Cerebellar nuclear complex (tissue), 1 donor: ENCODE measurements at places on chromosomes 13 and 19.

DNA sequence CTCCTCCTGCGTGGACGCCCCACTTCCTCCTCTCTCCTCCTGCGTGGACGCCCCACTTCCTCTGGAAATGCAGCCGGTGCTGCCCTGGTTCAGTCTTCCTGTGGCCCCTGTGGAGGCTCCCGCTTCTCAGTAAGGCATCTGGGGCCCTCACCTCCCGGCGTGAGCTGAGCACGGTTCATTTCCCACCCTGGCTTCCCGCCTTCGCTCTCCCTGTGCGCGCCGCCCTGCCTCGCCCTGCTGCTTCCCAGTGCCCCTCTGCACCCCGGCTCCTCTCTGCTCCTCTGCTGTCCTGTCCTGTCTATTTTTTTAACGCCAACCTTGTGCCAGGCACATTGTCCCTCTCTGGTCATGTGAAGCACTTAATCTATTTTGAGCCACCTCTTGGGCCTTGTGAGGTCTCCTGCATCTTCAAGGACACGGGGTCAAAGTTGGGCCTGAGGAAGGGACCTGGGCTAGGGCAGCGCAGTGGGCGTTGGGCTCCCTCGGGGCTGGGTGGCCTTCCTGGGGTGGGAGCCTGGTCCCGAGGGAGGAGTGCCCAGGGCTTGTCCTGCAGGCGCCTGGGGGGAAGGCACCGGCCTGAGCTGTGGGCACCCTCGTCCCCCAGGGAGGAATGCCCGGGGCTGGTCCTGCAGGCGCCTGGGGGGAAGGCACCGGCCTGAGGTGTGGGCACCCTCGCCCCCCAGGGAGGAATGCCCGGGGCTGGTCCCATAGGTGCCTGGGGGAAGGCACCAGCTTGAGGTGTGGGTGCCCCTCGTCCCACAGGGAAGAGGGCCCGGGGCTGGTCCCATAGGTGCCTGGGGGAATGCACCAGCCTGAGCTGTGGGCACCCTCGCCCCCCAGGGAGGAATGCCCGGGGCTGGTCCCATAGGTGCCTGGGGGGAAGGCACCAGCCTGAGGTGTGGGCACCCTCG is 13.0 kb downstream of the HCN2 start:
- no peak for DNase-seq

GRCh38 chr13:108257248-108257647 is 12.3 kb upstream of the TNFSF13B start:
- no peak for DNase-seq

DNA sequence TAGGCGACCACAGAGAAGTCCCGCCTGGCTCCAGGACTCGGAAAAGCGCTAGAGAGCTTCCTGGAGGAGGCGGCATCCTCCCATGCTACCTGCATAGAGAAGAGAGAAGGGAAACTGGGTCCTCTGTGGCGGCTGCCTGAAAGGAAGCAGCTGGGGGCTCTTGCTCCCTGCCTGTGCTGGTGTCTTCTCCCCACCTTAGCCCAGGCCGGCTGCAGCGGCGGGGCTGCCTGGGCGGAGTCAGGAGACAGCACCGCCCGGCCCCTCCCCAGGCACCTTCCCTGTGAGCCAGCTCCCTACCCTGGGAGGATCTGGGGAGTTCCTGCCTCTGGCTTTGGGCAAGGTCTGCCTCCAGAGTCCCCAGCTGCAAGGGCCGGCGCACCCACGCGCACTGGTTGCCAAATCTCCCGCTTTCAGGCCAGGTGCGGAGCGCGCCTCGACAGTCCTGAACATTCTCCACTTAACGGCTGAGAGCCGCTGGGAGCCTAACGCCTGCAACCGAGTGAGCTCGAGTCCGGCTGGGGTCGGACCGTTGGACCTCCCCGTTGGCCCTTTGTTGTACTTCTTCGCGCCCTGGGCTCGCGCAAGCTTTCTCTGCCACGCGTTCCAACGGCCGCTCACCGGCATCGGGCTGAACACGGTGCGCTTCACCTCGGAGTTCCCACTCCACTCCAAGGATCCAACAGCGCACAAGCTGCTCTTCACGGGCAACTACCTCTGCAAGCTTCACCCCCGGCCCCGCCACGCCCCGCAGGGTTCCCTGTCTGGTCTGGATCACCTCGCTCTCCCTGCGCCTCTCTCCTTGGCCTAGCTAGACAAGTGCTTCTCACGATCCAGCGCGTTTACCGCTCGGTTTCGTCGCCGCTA is 21.8 kb upstream of the ZNF30 start:
- no peak for DNase-seq

DNA sequence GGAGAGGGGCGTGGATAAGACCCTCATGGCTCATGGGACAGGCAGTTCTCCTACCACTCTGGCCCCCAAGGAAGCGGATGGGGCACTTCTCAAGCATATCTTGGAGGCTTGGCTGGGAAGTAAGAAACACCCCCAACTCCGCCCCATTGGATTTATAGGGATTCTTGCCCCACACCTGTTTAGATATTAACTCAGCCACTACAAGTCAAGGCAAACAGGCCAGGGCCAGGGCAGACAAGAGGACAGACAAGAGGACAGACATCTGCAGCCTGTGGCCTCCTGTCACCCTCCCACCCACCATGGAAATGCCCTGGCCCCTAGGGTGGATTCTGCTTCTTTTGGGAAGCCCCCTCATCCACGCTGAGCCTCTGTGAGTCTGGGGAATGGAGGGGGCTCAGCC is 24.1 kb downstream of the RDH8 start:
- DNase-seq: no peak

- DNase-seq: peak; percentile 73
These were observed 27.8 kb downstream of the NFIX start for GRCh38 chr19:13022859-13023636.

GRCh38 chr13:67230404-67231288 is 510 bp upstream of the PCDH9 start:
- DNase-seq: peak; percentile 96

- DNase-seq: no peak
These were observed 35.1 kb downstream of the RNF6 start for GRCh38 chr13:26186995-26187394.

DNA sequence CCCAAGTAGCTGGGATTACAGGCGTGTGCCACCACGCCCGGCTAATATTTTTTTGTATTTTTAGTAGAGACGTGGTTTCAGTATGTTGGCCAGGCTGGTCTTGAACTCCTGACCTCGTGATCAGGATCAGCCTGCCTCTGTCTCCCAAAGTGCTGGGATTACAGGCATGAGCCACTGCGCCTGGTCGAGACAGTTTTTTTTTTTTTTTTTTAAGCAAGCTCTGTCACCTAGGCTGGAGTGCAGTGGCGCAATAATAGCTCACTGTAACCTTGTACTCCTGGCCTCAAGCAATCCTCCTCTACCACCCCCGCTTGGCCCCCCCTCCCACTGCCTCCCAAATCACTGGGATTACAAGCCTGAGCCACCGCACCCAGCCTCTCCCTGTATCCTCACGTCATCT is 6.4 kb upstream of the MAP2K7 start:
- no peak for DNase-seq

GRCh38 chr13:29689548-29689947 is 94.1 kb upstream of the SLC7A1 start:
- no peak for DNase-seq

DNA sequence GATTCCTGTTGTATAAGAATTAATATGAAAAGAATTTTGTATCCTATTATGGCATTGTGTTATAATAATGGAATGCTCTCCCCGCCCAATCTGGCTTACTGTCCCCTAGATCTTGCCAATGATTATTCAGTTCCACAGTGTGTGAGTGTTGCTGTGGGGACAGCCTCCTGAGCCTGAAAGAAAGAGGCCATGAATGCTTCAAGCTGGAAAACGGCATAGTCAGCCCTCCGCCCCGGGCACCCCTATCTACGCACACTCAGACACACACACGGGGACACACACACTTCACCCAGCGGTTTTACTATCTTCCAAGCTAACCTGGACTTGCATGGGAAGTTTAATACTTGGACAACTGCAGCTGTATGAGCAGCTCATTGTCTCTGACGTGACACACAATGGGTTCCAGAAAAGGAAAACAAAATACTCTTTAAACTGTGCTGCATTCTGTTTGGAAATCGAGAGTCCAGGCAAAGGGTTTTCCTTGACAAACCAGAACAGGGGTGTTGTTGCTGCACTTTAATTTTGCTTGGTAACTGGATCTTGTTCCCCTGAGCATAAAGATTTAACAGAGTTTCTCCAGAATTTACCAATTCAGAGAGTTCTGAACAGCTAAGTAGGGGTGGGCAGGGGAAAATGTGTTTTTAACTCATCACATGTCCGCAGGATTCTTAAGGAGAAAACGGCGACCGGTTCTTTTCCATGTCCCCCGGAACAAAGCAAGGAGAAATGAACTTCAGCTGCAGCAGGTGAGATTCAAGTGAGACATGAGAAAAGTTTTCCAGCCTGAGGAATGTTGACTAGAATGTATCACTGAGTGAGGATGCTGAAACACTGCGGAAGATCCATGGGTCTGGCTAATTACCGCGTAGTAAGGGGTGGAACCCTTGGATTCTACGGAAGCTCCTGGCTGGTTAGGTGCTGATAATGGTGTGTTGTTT is 472.9 kb downstream of the FOXO1 start:
- no peak for DNase-seq

DNA sequence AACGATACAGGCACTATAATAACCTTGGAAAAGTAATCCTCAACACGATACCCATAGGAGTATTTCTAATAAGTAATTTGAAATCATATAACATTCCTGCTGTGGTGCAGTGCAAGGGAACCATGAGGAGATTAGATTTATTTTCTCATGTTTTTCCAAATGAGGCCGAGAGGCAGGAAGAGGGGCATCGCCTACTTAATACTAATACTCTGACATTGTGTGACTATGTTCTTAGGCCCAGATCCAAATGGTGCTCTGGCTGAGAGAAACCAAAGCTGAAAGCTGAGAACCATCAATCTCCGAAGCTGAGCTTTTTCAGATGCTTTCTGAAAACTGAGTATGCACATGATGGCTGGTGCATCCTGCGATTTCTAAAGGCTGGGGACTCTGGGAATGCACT is 248.0 kb upstream of the MAB21L1 start:
- DNase-seq: no peak

GRCh38 chr13:78161266-78161665 is 242.6 kb upstream of the EDNRB start:
- DNase-seq: no peak

GRCh38 chr19:50750010-50750409 is 20.3 kb upstream of the GPR32 start:
- no peak for DNase-seq

GRCh38 chr19:2555422-2556220 is 79.7 kb downstream of the GADD45B start:
- no peak for DNase-seq

DNA sequence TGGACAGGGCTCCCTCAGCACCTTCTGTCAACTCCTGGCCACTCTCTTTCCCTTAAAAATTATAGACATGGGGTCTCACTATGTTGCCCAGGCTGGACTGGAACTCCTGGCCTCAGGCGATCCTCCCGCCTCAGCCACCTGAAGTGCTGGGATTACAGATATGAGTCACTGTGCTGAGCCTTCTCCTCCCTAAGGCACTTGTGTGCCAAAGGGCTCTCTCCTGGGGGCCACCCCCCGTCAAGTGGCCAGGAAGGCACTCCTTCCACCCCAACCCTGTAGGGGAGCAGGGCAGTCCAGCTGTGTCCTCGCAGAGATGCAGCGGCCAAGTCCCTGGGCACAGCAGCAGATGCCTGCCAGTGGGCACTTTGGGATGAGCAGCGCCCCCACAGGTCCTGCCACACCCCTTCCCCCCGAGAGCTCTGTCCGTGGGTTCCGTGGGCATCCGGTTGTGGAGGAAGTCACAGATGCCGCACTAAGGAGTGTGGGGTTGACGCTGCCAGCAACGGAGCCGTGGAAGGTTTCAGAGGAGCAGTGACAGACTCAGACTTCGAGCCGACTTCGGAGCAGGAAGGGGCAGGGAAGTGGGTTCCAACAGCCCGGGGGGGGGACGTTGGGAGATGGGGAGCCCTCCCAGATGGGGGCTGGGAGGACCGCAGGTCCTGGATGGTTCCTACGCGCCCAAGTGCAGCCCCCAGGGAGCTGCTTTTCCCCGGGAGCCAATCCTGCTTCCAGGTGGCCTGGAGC is 3.3 kb upstream of the UQCR11 start:
- no peak for DNase-seq

- no peak for DNase-seq
These were observed 329.7 kb upstream of the HTR2A start for GRCh38 chr13:47226516-47226915.

GRCh38 chr13:98542568-98543377 is 34.1 kb downstream of the STK24 start:
- DNase-seq: no peak

DNA sequence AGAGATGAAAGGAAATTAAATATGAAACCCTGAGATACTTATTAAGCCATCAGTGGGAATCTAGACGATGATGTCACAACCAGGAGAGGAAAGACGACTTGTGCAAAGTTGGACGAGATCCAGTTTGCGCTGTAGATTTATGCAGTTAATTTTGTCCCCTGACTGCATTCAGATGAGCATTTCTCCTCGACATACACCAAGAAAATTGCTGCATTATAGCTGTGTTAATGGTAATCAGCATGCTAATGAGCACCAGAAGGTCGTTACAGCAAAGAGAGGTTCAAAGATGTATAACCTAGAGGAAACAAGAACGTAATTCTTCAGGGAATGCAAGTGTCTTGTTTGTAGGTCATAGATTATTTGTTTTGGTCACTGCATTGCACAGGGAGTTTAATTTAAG is 371.7 kb downstream of the RBM26 start:
- DNase-seq: no peak

GRCh38 chr13:81393721-81394120 is 1052.8 kb upstream of the SPRY2 start:
- no peak for DNase-seq

GRCh38 chr19:6828306-6828697 is 55.8 kb downstream of the VAV1 start:
- no peak for DNase-seq

GRCh38 chr19:49553451-49554271 is 25.9 kb downstream of the RCN3 start:
- no peak for DNase-seq

- no peak for DNase-seq
These were observed 20.5 kb downstream of the ZNF114 start for GRCh38 chr19:48290401-48290770.

DNA sequence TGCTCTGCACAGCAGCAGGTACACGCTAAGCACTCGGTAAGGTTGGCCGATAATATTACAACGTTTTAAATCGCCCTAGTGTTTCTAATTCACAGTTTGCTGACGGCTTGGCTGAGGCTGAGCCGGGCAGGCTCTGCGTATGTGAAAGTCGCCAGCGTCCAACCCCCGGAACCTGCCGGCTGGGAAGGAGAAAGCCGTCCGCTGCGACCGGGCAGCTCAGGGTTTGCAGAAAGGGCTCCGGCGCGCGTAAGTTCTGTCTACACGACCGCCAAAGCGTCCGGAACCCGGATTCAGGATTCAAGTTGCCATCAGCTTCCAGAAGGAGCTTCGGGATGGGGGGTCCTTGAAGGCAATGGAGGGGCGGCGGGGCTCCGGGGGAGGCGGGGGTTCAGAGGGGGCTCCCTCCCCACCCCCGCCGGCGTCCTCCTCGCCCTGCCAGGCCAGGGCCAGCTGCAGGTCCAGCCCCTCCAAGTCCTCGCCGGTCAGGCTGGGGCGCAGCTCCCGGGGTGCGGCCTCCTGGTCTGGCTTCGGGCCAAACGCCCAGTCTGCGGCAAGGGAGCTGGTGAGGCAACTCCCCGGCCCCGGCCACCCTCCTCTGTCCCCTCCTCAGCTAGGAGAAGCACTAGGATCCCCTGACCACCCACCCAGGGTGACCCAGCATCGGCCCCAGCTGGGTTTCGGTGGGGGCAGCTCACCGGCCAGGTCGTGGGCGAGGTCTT is 575 bp downstream of the SMIM44 start:
- no peak for DNase-seq

- DNase-seq: no peak
These were observed 66.3 kb downstream of the SPRY2 start for GRCh38 chr13:80274643-80275042.
